Fibroblast of villous mesenchyme (primary cell): ENCODE measurements at places on chromosomes 16 and 17. TPM values are rescaled to one million over a fixed set of nuclear protein-coding genes. Genes with fewer than 3 reads are reported as not detected.

DNA sequence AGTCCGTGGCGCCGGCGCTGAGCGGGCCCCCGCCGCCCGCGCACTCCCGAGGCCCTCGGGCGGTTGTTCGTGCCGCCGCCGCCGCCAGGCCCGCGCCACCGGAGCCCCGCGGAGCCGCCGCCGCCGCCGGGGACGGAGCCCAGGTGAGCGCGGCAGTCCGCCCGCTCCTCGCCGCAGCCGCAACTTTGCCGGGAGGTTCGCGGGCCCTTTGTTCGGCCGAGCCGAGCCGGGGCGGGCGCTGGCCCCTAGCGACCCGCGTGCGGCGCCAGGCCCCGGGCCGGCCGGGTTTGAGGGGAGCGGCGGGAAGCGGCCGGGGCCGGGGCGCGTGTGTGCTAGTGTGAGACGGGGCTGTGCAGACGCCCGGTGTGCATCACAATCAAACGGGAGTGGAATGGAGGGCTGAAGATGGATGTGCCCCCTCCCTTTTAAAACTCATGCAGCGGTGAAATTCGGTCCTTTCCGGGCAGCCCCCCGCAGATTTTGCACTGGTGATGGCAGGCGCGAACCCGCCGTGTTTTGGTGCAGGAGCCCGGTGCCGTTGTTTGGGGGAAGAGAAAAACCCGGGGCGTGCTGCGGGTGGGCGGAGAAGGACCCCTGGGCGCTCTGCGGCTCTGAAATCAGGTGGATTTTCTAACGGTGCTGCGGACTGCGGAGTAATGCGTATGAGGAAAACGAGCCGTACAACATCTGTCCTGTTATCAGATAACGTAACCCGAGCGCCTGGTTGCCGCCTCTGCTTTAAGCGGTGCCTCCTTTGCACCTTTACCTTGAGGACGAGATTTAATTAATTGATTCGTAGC, 823 bp downstream of the TNRC6C start:
- DNase-seq = peak; percentile 22

GRCh38 chr17:11644265-11645212, 46.3 kb downstream of the DNAH9 start:
- peak; percentile 42 for DNase-seq

DNA sequence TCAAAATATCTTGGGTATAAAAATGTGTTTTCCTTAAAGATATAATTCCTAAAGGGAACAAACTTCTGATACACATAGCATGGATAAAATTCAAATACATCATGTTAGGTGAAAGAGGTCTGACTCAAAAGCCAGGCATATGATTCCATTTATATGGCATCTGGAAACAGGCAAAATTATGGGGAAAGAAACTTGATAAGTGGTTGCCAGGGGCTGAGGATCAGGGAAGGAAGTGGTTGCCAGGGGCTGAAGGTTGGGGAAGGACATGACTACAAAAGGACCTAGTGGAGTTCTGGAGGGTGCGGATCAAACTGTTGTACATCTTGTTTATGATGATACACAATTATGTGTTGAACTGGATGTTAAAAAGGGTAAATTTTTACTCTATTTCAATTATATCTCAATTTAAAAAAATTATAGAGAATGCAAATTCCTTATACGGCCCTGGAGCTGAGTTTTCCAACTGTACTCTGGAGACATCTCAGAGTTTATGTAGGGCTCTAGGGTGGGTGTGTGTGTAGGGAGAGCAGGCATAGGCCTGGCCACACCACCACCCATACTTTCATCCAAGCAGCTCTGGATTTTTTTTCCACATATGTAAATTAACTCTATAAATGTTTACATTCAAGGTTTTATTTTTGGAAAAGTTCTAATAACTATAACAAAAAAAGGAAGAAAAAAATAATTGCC, 55.0 kb downstream of the AMFR start:
- DNase-seq = peak; percentile 32

DNA sequence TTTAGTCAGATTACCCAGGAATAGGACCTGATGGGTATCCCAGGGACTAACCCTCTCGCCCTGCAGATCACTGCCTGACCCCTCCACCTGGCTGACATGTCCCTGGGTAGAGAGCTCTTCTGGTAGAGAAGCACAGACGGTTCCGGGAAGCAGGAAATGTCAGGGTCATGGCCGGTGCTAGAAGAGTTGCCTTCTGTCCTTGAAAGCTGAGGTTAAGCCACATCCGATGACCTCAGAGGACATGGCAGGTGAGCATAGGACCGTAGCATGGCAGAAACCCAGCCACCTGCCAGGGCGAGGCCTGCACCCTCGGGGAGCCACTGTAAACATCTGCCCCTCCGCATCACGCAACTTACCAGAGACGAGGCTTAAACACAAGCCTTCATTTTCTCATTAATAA, 483.7 kb downstream of the SOX9 start:
- no peak for DNase-seq

- DNase-seq = no peak
Observed at GRCh38 chr17:65072660-65073071, 16.1 kb upstream of the GNA13 start.

- peak; percentile 56 for DNase-seq
Observed at GRCh38 chr17:75679706-75680211, 12.6 kb downstream of the SAP30BP start.

DNA sequence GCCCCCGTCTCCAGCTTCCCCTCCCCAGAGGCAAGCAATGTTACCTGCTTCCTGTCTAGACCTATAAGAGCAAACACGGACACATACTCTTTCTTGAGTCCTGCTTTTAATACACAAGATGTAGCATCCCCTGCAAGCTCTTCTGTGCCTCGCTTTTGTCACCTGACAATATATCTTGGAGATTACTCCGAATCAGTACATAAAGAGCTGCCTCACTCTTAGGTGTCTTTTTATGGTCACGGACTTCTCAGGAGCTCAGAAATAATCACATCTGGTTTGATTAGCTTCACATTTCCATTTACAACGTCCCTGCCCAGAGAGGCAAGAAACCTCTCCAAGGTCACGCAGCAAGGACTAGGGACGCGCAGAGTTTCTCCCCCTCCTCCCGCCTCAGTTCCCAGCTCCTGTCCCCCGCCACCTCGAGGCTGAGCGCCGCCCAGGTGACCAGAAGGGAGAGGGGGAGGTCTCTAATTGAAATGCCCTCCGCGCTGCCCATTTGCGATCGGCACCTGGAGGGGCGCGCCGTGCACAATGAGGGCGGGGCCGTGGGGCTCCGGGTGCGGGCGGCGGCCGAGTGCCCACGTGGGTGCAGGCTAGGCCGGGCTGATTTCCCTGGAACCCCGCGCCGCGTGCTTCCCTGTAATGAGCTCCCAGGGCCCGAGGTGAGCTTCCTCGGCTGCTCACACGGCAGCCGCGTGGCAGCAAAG, 13.8 kb upstream of the SEZ6 start:
- no peak for DNase-seq

Gene CES4A
- total RNA-seq = 1.9 and 4.3 TPM in 2 replicates

Gene UBE2O
- 17.4 and 25.9 TPM in 2 replicates for total RNA-seq
